AG04449 (cell line): ENCODE measurements at places on chromosomes 1 and 21.
A peak's percentile ranks its signal among the peaks of the same experiment; 100 is the strongest.

- DNase-seq = peak; percentile 73
These were observed 82.7 kb downstream of the CDC7 start for GRCh38 chr1:91583326-91583755.

DNA sequence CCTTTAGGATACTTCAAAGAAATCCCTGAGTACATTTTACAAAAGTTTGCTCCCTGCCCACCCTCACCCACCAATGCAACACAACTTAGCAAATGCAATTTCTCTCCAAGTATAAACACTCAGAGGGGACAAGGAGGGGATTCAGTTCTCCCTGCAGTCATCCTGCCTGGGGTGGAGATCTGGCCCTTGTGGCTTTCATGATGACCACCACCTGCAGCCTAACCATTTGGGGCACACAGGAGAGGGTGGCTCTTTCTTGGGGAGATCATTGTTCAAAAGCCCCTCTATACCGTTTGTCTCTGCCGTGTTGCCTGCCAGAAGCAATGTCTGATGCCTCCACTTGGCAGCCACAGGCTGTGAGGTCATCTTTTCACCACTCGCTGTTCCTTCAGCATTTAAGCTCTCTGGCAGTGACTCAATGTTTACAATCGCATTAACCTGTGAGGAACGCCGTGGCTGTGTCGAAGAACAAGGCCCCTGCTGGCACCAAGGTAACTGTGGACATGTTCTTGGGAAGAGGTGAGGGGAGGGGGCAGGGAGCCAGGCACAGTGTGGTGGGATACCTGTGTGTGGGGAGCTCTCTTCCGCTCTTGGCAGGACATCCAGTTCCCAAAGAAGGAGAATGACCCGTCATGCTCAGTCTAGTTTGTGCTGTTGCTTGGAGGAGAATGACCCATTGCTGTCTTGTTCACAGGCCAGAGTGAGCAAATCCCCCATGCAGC lies 103.9 kb upstream of the DUSP10 start:
- no peak for DNase-seq

DNA sequence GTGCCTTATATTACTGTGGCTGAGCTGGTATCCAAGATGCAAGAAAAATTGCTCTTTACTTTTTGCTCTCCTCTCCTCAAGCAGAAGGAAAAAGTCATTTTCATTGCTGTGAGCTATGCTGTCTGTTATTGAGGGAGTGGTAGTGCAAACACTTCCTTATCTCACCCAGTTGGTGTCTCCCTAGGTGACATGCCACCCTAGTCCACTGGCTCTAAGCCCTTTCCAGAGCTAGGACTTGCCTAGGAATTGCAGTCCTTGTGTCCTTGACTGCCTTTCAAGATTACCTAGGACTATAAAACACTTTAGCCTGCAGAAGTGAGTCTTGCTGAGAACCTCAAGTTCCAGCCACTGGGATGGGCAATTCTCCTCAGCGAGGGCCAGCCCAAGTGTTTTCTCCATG lies 458.3 kb downstream of the MRPL39 start:
- no peak for DNase-seq

GRCh38 chr1:238466459-238466858 lies 575.7 kb upstream of the ZP4 start:
- no peak for DNase-seq

DNA sequence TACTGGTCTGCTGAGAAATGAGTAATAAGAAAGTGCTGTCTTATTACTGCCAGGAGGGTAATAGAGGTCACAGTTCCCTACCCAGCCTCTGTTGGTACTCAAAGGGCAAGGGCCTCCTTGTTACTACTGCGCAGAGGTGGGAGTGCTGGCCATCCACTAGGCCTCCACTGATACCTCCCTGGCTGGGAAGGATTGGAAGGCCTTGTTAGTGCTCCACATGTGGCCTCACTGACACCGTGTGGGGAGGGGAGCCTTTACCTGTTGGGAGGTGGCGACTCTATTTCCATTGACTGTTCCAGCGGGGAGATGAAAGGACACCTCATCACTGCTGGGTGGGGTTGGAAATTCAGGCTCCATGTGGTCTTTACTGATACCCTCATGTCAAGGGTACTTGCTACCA lies 57.8 kb upstream of the USP24 start:
- DNase-seq = no peak

GRCh38 chr1:95084317-95085176 lies 11.8 kb upstream of the ALG14 start:
- DNase-seq = no peak

DNA sequence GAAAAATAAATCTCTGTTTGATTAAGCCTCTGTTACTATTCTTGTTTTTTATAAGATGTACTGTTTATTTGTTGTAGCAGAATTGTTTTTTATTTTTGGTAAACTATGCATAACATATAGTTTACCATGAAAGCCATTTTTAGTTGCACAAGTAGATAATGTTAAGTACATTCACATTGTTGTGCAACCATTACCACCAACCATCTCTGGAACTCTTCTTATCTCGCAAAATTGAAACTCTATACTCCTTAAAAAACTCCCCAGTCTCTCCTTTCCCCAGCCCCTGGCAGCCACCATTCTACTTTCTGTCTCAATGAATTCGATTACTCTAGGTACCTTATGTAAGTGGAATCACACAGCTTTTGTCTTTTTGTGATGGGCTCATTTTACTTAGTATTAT lies 27.4 kb upstream of the UHMK1 start:
- DNase-seq = no peak

- no peak for DNase-seq
These were observed 7.0 kb downstream of the LRRC71 start for GRCh38 chr1:156927215-156928042.

DNA sequence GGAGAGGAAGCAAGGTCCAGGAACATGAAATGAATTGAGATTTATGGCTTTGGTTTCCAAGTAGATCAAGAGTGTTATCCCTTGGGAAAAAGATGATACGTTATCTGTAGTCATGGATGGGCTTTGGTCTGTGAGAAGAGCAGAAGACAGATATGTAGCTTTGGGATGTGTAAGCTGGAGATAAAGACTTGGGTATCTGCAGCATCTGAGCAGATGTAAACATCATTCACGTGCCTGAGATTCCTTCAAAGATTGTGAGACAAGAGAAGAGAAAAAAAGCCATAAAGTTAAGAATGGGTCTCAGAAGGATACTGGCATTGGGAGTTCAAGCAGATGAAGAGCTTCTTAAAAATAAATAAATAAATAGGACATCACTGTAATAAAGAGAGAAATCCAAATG lies 217.8 kb downstream of the PTPRC start:
- DNase-seq = no peak

DNA sequence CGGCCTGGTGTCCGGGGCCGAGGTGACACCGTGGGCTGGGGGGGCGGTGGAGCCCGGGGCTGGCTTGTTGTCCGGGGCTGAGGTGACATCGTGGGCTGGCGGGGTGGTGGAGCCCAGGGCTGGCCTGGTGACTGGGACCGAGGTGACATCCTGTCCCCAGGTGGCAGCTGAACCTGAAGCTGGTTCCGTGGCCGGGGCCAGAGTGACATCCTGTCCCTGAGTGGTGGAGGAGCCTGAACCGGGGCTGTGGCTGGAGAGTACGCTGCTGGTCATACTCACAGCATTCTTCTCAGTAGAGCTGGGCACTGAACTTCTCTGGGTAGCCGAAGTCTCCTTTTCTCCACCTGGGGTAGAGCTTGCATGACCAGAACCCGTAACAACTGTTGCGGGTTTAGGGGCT lies 15.8 kb downstream of the THBS3 start:
- DNase-seq = no peak

DNA sequence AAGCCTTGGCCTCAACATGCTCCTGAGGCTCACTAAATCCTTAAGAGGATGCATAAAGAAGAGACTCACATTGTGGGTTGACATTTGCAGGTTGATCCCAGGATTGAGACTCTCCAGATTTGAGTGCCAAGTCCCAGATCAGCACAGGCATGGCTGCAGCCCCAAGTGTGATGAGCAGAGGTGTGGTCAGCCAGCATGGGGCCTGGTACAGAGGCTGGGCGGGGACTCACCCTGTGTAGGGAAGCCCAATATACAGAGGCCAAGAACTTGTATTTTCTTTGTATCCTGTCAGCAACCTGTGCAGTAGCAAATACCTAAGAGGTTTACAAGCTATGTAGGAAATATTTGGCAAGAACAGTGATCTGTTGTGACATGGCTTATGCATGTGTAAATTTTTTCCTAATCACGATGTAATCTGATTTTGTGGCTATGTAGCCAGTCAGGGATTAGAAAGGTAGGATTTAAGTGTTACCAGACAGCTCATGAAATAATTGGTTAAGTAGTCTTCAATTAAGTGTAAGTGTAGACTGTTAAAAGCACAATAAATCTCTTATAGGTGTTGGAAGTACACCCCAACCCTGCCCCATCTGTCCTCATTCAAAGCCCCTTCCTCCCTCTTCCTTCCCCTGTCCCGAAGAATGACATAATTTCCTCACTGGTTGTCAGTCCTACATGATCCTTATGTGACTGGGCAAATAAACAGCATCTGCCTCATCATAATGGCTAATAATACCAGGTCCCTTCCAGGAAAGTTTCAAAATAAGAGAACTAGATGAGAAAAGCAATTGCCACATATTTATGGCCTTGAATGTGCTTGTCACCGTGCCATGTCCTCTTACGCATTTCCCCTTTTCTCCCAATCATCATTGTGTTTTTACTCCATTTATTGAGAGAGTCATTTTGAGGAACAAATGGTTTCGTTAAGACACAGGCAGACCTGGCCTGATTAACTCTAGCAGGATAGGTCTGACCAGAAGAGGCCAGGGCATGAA lies 120.9 kb downstream of the HLX start:
- no peak for DNase-seq

- DNase-seq = no peak
These were observed 104.1 kb downstream of the DENND1B start for GRCh38 chr1:197671140-197671539.

DNA sequence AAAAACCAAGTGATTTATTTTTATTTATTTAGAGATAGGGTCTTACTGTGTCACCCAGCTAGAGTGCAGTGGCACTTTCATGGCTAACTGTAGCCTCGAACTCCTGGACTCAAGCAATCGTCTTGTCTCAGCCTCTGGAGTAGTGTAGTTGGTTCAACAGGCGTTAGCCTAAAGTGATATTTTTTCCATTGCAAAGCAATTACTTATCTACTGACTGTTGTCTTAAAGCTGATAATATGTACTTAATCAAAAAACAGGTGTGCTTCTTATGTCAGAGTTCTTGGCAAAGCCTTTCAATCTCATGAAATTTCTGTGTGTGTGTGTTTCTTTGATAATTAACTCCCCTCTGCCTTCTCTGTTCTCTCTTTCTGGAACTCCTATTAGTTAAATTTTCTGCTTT lies 62.4 kb upstream of the DUSP10 start:
- no peak for DNase-seq

DNA sequence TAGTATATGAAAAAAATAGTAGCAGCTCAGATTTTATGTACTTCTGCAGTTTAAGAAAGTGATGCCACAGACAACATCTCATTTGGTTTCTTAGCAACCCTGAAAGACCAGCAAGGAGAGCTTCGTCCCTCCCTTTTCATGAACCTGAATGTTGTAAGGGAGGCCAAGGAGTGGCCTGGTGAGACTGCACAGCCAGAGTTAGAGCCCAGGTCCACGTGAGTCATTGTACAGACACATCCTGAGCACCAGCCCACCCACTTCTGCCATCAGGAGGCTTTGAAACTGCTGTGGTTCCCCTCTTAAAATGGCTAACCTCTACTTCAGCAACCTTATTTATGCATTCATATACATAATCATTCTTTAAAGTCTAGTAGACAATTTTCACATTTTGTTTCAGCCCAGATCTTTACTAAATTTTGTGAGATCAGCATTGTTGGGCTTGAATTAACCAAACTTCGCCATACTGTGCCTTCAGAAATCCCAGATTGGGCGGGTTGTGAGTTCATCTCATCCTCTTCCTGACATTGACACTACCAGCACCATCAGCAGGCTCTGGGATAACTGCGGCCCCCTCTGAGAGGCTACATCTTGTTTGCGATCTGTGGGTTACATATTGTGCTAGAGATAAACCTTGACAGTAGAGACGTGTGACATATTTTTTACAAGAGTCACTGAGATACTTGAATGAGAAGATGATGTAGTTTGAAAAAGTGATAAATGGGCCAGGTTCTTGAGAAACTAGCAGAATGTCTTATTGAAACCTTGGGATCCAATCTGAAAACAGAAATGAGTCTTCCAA lies 106.7 kb downstream of the CAMTA1 start:
- DNase-seq = no peak

DNA sequence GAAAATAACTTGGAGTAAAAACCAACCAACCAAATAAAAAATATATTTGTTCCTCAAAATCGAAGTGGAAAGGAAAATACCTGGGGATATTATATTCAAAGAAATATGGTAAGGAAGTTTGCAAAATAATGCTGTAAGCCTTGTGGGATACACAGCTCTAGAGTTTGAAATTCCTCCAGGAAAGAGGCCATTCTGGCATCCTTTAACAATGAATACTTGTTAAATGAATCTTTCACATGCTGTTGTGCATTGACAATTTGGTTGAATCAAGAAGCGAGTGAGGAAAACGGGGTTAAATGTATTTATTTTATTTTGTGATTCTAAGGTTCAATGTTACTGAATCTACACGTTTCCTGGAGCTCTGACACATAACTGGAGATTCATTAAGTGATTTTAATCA lies 30.5 kb upstream of the NTNG1 start:
- no peak for DNase-seq

DNA sequence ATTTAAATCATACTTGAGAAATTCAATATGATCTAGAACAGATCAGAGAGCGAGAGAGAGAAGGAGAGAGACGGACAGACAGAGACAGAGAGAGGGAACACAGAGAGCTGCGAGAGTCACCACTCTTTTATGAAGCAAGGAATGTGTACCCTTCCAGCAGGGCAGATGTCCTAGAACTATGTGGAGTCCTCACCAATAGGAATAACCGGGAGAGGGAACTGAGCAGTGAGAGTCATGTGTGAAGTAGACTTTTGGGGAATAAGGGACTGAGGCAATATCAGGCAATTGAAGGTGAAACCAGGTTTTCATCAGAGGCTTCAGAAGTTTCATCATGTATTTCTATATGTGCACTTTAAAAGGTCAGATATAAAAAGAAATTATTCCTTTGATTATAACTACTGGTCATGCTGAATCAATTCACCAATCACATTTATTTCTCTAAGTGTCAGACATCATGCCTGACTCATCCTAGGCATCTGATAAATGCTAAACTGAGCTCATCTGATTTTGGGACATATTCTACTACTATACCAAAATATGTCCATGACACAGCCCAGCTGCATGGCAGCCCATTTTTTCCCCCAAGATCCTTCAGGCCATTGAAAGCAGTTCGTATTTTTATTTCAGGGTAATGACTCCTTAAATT lies 22.4 kb downstream of the VTCN1 start:
- DNase-seq = no peak

DNA sequence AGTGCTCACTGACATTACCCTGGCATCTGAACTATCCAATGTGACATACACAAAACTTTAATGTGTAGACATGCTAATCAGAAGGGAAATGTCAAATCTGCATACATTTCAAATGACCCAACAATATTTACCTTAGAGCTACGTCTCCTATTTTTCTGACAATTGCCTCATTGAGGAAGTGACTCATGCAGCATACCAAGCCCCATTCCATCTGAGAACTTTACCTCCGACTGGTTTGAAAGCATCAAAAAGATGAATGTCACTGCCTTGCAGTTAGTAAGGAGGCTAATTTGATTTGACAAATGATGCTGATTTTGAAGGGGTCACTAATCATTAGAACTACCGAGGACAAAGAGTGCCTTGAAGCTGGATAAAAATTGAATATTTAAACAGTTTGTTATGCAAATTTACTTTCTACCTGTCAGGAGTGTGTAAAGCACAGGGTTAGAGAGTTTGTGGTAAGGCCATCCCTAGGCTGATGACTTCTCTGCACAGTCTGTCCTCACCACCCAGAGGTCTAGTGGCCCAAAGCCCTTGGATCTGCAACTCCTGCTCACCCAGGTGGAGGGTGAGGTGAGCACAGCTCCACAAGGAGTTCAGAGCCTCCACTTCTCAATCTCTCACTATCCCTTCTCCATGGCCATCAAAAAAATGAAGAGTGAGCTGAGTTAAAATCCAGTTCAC lies 500.3 kb upstream of the C1orf87 start:
- DNase-seq = no peak
